ENCODE measurements at places on chromosomes 4 and X.
A peak's percentile ranks its signal among the peaks of the same experiment; 100 is the strongest.

GRCh38 chr4:74158466-74159142, 686 bp downstream of the MTHFD2L start:
- no peak for DNase-seq

GRCh38 chrX:38560776-38561125, 591 bp upstream of the TSPAN7 start:
- DNase-seq, result no peak

DNA sequence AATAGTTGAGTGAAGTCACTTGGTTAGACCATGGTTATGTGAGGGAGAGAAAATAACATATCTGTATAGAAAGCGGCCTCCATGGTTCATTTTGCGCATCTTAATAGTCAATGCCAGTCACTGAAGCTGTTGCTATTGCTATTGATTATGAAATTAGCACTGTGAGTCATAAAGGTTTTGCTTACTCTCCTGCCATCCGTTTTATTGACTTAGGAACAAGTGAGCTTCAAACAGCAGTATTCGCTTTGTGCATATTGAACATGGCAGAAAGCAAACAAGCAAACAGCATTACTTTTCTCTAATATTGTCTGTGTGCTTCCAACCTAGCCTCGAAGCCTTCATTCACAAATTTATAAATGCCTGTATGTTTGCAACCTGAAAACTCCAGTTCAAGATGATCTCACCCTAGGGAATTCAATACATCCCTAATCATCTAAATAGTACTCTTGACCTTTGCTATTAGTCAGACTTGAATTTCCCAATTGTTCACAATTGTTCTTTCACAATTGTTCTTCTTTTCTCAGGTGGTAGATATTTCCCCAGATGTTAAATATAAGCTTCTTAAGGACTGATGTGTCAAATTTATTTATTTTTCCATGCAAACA, 55.9 kb upstream of the GABRA2 start:
- DNase-seq, result no peak

- DNase-seq, result no peak
These were observed 204.9 kb downstream of the GBA3 start for GRCh38 chr4:22897520-22898108.

DNA sequence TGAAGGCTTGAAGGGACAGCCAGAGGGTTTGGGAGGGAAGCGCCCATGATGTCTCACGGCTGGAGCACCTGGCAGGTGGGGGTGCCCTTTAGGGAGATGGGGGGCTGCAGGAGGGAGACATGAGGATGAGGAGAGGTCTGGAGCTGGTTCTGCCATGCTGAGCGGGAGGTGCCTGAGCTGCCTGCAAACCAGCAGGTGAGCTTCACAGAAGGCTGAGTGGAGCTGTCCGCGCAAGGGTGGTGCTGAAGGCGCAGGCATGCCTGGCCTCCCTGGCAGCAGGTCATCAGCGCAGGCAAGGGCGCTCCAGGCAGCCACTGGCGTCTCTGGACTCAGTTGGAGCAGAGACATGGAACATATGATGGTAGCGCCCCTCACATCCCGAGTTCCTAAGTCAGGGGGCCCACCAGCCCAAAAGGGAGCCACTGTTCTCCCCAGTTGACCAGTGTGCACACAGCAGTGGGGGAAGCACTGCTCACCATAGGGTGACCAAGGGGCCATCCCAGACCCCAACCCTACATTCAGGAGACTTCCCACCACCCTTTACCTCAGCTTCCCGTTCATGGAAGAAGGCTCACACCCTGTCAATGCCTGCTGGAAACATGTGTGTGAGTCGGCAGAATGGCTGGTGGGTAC, 25.8 kb downstream of the ADRA2C start:
- no peak for DNase-seq

DNA sequence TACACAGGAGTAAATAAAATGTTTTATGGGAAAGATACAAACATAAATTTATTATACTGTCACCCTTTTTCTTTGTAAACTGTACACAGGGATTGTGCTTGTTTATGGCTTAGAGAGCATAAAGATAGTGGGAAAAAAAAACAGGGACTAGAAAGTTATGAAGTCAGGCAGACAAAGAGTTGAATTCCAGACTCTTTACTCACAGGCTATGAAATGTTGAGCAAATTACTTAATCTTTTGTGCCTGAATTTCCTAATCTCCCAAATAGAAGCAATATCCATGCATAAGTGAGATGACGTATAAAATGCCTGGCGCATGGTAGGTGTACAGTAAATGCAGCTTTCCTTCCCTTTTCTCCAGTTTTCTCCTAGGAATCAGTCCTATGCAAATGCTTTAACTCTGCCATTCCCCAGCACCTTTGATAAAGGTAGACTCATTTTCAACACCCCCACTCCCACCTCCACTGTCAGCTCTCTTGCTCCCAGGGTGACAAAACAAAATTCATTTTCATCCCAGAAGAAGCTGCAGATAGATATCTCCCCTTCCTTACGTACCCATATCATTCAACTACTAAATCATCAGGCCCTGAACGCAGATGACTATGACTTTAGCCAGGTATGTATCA, 44.5 kb upstream of the BTC start:
- no peak for DNase-seq

DNA sequence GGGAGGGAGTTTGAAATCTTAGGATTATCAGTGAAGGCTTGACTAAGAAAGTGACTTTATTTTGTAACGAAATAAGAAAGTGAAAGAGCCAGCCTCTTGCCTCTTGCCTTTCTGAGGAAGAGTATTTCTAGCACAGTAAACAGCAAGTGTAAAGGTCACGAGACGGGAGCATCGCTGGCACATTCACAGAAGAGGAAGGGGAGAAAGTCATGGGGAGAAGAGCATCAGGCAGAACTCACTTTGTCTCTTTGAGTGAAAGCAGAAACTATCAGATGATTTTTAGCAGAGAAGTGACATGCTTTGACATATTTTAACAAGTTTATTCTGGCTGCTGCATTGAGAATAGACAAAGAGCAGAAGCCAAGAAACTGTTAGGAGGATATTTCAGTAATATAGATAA, 313.8 kb downstream of the CAMK2D start:
- peak; percentile 33 for DNase-seq

GRCh38 chrX:73289039-73289438, 74.4 kb upstream of the NAP1L2 start:
- no peak for DNase-seq
